ENCODE measurements at places on chromosomes 11 and 22. TPM values are rescaled to one million over a fixed set of nuclear protein-coding genes. Genes with fewer than 3 reads are reported as not detected.

The CD6 gene
- not detected for polyA plus RNA-seq

The FAM83F gene
- polyA plus RNA-seq, result 0.01 TPM

The OR9Q1 gene
- polyA plus RNA-seq, result not detected

The OR10W1 gene
- polyA plus RNA-seq, result not detected

The PNPLA5 gene
- polyA plus RNA-seq, result not detected

The LMNTD2 gene
- 0.05 TPM for polyA plus RNA-seq

The SCGB2A2 gene
- polyA plus RNA-seq, result not detected

The TMA7B gene
- not detected for polyA plus RNA-seq

The THRSP gene
- 0.19 TPM for polyA plus RNA-seq

DNA sequence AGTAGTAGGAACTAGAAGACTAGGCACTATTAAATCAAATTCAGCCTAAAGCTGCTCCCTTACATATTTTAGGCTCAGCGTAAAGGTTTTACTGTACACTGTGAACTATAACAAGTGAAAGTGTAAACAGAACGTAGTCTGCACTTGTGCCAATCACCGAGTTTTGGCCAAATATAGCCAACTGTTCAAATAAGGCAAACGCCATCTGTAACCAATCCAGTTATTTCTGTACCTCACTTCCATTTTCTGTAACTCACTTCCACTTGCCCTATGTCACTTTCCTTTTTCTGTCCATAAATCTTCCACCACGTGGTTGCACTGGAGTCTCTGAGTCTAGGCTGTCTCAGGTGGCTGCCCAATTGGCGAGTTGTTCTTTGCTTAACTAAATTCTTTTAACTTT, 2132.2 kb downstream of the LRRC4C start:
- DNase-seq, result no peak

GRCh38 chr22:32646476-32646875, 155.0 kb upstream of the TIMP3 start:
- no peak for DNase-seq

- DNase-seq, result no peak
These were observed 139.4 kb downstream of the ATG16L2 start for GRCh38 chr11:72953637-72954036.

DNA sequence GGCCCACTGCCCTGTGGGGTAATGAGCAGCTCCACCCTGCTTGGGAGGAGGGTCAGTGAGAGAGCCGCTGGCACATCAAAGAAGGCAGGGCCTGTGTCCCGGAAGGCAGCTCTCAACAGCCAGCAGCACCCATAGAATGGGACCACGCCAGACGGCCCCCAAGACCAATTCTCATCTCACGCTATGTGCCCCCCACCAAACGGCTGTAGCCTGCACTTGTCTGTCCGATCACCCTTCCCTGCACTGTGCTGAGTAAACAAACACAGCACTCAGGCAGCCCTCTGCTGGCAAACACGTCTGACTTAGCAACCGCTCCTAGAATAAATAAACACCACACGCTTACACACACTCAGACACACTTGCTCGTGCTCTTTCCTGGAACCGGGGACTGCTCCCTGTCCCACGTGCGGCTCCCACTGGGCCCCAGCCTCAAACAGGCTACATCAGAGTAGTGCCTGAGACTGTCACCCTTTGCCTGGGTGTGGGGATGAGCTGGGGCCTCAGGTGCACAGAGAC, 53.2 kb upstream of the CDON start:
- DNase-seq, result peak; percentile 87

DNA sequence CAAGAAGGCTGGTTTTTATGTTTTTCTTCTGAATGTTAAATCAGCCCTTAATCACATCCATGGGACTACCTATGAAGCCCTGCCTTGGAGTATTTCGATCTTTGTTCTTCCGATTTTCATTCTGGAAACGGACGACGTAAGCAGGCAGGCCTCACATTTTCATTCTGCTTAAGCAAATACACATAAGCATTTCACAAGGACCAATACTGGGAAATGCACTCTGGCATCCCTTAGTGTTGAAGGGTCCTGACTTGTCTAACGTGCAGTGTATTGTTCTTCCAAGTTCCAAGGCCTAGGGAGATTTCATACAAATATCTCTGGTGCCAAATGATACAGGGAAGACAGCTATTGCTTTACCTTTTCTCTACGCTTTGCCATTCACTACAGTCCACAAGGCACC, 143.8 kb downstream of the LARGE1 start:
- DNase-seq, result no peak

GRCh38 chr22:19604711-19605268, 80.6 kb upstream of the CLDN5 start:
- DNase-seq, result no peak

- peak; percentile 37 for DNase-seq
These were observed 23.1 kb downstream of the PRDM11 start for GRCh38 chr11:45169310-45170072.

- DNase-seq, result no peak
These were observed 27.3 kb downstream of the ALX4 start for GRCh38 chr11:44282620-44283019.

DNA sequence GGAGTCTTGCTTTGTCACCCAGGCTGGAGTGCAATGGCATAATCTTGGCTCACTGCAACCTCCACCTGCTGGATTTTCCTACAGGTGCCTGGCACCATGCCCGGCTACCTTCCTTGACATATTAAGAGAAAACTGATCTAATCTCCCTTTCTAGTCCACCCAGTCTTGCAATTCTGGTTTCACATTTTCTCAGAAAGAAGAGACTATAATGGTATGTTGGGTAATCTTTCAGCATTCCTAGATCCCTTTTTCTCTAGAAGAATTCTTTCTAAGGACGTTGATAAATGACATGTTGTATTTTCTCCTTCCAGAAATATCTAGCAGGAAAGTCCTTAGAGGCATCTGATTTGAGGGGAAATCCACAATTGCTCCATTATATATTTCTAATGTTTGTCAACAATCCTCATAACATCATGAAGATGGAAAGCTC, 10.4 kb upstream of the HSPA8 start:
- DNase-seq, result no peak

GRCh38 chr22:41664490-41664889, 24.2 kb downstream of the SNU13 start:
- no peak for DNase-seq

DNA sequence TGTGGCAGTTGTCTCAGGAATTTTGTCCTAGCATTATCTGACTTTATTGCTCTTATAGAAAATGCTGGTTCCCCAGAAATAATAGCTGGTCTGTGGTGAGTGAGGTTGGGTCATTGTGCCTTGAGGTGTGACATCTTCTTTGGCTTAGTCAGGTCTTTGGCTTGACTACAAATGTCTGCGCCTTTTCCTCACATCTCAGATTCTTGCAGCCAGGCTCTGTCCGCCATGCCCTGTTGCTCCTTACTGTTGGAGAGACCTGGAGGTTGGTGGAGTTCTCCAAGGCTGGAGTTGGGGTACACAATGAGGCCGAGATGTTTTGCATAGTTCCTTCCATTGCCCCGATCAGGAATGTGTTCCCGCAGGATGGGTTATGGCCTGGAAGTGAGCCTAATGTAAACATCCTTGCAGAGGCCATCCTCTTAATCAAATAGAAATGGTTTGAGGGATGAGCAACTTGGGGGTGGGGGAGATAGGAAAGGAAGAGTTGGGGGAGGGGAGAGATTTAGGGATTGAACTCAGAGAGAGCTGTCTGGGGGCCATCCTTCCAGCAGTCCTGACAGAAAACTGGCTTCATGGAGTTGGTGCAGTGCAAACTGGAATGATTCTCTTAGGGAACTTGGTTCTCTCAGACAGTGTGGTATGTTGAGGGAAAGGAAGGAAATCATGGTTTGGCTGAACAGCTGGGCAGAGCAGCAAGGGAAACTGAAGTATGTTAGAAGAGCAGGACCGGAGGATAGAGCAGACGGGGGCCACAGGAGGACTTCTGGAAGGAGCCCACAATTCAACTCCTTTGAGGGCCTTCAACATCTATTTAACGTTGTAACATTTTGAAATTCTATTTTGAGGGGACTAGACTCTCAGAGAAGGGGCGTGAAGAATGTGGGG, 49.9 kb downstream of the ZBTB16 start:
- DNase-seq, result no peak

- no peak for DNase-seq
These were observed 936.5 kb downstream of the TBC1D22A start for GRCh38 chr22:47698906-47699305.

DNA sequence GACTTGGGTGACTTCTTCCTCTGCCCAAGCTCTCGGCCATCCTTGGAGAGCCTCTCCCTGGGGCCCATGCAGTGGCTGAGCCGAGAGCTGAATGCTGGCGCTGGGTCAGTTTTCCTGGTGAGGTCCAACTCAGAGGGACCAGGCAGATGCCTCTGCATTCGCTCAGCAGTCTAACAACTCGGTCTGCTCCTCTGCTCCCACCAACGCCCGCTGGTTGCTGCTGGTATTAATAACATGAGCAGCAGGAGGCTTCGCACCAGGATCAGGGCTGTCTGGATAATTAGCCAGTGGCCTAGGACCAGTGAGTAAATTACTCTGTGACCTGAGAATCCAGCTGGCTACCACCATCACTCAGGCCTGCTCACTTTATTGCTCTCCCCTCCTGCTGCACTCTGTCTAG, 77.7 kb upstream of the FAM181B start:
- DNase-seq, result no peak

GRCh38 chr11:68052137-68052873, 13.5 kb downstream of the TCIRG1 start:
- no peak for DNase-seq

DNA sequence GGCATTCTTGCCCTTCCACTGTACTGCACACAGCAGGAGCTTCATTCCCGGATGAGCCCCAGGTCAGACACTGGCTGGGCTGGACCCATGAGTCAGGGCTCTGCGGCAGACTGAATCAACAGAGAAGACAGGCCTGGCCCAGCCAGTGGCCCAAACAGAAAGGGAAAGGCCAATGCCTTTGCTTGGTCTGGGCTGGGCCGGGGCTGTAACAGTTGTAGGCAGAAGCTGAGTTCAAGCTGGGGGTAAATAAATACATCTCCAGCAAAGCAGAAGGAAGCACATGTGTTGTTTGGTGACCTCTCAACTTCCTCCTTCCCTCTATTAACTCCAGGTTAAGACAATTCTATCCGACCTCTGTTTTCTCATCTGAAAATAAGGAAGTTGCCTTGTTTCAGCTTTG, 1.8 kb upstream of the SMIM35 start:
- no peak for DNase-seq

GRCh38 chr11:66593650-66594049, 665 bp downstream of the CCS start:
- DNase-seq, result no peak

GRCh38 chr11:68302256-68302655, 10.1 kb upstream of the LRP5 start:
- no peak for DNase-seq

DNA sequence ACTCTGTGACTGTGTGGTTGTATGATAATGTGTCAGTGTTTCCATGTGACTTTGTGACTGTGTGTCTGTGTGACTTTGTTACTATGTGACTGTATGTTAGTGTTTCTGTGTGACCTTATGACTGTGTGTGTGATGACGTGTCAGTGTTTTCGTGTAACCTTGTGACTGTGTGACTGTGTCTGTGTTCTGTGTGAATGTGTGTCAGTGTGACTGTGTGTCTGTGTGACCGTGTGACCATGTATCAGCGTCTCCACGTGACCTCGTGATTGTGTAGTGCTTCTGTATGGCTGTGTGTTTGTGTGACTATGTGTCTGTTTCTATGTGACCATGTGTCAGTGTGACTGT, 9.5 kb upstream of the PKNOX2 start:
- DNase-seq, result no peak

DNA sequence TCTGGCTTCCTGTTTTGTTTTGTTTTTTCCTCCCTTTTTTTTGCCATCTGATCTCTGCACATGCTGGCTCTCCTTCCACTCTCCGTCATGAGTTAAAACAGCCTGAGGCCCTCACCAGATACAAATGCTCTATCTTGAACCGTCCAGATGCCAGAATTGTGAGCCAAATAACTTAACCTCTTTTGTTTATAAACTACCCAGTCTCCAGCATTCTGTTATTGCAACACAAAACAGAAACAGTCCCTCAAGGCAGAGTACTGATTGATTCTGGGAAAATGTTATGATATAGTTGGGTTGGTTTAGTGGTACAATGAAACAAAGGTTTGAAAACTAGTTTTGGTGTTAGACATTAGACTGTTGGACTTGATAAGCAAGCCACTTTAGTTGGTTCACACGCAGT, 1390.0 kb upstream of the RAG2 start:
- peak; percentile 86 for DNase-seq

DNA sequence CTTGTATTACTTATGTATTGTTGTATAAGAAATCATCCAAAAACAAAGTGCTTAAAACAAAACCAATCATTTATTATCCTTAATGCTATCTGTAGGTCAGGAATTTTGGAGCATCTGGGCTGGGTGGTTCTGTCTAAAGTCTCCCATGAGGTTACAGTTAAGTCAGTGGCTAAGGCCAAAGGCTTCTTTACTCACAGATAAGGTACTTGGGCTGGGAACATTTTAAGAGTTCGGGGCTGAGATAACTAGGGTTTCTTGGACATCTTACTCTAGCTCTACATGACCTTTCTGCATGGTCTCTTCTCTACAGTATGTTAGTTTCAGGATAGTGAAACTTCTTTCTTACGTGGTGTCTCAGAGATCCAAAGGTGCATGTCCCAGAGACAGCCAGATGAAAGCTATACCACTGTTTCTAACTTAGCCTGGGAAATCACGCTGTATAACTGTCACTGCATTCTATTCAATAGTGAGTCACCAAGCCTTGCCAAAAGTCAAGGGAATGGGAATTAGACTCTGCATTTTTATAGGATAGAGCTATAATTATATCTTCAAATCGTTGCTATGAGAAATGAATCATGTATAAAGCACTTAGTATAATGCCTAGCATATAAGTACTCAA, 29.6 kb downstream of the SOX6 start:
- peak; percentile 43 for DNase-seq

GRCh38 chr11:117649296-117650055, 147.5 kb downstream of the DSCAML1 start:
- no peak for DNase-seq

Data from fibroblast of lung (primary cell).